ENCODE measurements at places on chromosomes 5 and 9.

- DNase-seq: no peak
Observed at GRCh38 chr5:15791274-15791673, 291.3 kb downstream of the FBXL7 start.

- DNase-seq: no peak
Observed at GRCh38 chr9:130110596-130111021, 56.9 kb downstream of the GPR107 start.

- no peak for DNase-seq
Observed at GRCh38 chr5:149392718-149393117, 13.6 kb upstream of the IL17B start.

GRCh38 chr5:92939428-92939827, 641.6 kb downstream of the NR2F1-AS1 start:
- DNase-seq: no peak

All from stimulated activated CD4-positive, alpha-beta T cell treated with anti-CD3 and anti-CD28 coated beads, Interleukin-15, amount 100 ng/mL, for 1 hour (primary cell).